ENCODE measurements at places on chromosomes 5 and 9.

GRCh38 chr9:82930116-82930515 is 132.8 kb downstream of the RASEF start:
- DNase-seq = no peak

DNA sequence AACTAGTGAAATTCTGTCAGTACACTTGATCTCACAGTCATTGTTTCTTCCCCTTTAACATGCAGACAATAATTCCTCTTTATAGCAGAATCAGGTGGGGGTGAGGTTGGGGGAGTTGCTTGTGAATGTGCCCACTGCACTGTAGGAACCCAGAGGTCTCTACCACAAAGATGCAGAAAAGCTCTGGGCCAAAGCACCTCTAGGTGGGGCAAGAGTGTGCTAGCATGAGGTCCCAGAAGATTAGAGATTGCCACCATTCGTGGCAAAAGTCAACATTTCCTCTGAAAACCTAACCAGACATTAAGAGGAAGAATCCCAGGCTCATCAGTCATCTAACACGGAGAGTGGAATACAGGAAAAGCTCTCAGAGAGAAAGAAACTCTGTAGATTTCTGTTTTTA is 74.5 kb downstream of the PTCD2 start:
- DNase-seq = peak; percentile 0

- no peak for DNase-seq
Observed at GRCh38 chr5:9415566-9415965, 130.3 kb downstream of the SEMA5A start.

- DNase-seq = no peak
Observed at GRCh38 chr5:147445090-147445489, 64.8 kb downstream of the DPYSL3 start.

- no peak for DNase-seq
Observed at GRCh38 chr9:134181648-134182034, 17.3 kb upstream of the RNU6ATAC start.

DNA sequence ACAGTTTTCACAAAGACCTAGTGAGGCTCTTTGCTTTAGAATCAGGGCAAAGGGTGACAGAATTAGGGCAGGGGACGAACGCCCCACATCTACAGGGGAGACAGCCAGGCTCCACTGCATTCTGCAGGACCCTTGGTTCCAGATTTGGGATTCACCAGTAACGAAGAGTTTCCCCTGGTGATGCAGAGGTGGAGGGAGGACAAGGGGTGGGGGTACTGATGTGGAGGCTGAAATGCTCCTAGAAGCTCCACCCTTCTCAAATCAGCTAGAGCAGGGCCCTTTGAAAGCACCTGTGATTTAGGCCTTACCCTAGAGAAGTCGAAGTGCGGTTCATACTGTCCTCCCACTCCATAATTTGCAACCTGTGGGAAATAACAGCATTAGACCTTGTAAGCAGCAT is 29.1 kb downstream of the P4HA2 start:
- DNase-seq = no peak

GRCh38 chr5:113281194-113281593 is 153.6 kb downstream of the TSSK1B start:
- DNase-seq = no peak

GRCh38 chr9:132268725-132269352 is 85.9 kb downstream of the SETX start:
- peak; percentile 66 for DNase-seq

GRCh38 chr9:129776566-129776937 is 23.7 kb upstream of the PTGES start:
- no peak for DNase-seq

GRCh38 chr5:40442346-40442745 is 237.4 kb upstream of the PTGER4 start:
- no peak for DNase-seq

- DNase-seq = no peak
Observed at GRCh38 chr5:137935190-137935589, 45.9 kb downstream of the PKD2L2 start.

- no peak for DNase-seq
Observed at GRCh38 chr5:150213530-150213929, 23.7 kb downstream of the SLC6A7 start.

DNA sequence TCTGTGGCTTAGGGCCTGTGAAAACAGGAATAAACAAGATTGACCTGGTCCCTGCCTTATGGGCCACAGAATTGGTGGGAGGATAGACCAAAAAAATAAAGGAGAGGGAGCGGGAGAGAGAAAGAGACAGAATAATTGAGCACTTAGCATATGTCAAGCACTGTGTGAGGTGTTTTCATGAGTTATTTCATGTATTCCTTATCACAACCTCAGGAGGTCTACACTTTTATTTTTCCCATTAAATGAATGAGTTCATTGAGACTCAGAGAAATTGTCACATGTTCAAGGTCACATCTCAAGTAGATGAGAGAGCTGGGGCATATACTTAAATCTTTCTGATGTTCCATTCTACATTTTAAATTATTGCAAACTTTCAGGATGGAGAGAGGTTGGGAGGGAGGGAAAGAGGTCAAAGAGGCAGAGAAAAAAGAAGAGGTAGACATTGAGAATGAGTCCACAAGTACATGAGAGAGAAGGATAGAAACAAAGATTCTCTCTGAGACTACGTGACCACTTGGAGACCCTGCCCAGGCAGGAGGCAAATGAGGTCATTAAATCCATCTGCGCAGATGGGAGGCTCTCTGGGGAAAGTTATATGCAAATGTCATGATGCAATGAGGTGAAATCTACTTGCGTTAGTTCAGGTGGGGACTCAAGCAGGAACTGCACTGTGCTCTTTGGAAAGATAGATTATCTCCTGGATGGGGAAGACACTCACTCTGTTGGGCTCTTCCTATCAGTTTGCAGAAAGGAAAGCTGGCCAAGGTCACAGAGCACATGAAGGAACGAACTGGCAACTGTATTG is 241.5 kb downstream of the PAPPA start:
- DNase-seq = no peak

DNA sequence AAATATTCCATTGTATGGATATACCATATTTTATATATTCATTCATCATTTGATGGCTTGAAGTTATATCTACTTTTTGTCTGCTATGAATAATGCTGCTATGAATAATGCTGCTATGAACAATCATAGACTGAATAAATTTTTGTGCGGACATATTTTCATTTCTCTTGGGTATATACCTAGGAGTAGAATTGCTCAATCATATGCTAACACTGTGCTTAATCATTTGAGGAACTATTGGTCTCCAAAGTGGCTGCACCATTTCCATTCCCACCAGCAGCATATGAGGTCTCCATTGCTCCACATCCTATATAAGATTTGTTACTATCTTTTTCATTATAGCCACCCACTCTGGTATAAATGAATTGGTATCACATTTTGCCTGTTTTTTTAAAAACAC is 18.3 kb upstream of the TEK start:
- DNase-seq = no peak

Measured in NCI-H1092 treated with DMSO at 0.1 percent for 48 hours (cell line).